ENCODE measurements at places on chromosomes 2 and 18.

- DNase-seq: no peak
Measured at GRCh38 chr2:2590141-2590540, 259.1 kb upstream of the MYT1L start.

- no peak for DNase-seq
Measured at GRCh38 chr2:146392631-146393030, 1452.2 kb upstream of the ACVR2A start.

DNA sequence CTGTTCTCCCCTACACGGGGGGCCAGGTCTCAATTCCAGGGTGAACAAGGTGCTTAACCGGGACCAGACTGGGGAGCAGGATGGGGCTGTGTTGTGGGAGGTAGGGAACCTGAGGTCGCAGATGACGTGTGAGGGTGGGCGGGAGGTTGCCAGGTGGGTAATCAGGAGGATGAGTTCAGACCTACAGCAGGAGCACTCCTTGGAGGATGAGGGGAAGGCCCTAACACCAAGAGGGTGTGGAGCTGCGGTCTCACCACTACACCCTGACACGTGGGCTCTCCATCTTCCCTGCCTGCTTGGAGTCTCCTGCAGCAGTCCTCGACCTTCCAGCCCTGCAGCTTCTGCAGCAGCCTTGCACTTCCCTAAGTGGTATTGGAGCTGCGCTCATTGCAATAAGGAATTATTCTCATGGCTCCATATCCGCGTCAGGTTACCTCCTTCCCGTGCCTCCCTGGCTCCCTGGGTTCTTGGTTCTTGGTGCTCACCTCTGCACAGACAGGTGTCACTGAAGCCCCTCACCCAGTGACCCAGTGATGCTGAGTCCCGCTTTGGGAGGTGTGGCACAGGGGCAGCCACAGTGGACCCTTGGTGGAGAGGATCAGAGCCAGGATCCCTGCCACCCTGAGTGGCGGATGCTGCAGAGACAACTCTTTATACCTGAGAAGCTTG lies 15.5 kb downstream of the SH3BP4 start:
- DNase-seq: no peak

GRCh38 chr2:127640082-127641072 lies 5.6 kb upstream of the GPR17 start:
- DNase-seq: no peak

- no peak for DNase-seq
Measured at GRCh38 chr2:151051574-151052220, 210.0 kb downstream of the RBM43 start.

DNA sequence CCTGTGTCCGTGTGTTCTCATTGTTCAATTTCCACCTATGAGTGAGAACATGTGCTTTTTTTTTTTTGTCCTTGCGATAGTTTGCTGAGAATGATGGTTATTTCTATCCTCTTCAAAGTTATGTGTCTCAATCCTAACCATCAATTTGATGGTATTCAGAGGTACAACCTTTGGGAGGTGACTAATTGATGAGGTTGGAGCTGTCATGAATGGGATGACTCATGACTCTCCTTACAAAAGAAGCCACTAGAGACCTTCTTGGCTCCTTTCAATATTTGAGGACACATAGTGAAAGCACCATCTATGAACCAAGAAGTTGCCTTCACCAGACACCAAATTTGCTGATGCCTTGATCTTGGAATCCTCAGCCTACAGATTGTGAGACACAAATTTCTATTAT lies 677.1 kb upstream of the DDX18 start:
- no peak for DNase-seq

DNA sequence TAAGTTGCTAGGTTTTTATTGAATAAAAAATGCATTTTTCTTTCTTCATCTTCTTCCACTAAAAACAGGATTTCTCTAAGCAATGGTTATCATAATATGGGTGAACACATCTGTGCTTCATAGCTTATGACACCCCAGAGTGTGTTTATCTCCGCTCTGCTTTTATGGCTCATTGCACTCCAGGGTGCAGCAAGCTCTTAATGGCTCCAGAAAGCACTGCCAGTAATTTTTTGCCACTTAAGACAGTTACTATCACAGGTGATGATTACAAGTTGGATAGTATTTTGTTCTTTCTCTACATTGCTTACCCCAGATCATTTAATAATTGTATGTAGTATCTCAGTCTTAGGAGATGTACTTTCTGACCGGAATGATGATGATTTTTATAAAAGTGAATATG lies 239.3 kb upstream of the CDH20 start:
- DNase-seq: no peak

- DNase-seq: no peak
Measured at GRCh38 chr2:189221811-189222467, 42.4 kb upstream of the COL5A2 start.

- no peak for DNase-seq
Measured at GRCh38 chr2:99472600-99472960, 17.2 kb downstream of the REV1 start.

GRCh38 chr2:218421027-218421426 lies 2.1 kb downstream of the VIL1 start:
- DNase-seq: no peak

DNA sequence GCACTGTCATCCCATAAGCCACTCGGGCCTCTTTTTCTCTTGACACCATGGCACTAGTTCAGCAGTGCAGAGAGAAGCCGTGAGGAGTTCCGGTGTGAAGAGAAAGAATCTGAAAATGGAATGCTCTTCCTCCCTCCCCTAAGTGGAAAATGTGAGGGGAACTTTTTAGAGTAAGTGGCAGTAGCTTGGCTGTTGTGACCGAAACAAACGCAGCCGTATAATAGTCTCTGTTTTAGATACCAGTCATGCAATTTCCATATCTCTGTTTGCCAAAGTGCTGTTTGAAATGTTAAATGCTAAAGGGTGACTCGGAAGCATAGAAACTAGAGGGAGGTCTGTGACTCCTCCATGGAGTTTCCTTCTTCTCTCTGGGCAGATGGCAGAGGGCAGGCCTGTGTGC lies 122.9 kb downstream of the MTCL1 start:
- no peak for DNase-seq

- DNase-seq: no peak
Measured at GRCh38 chr2:216298719-216299495, 73.4 kb downstream of the MARCHF4 start.
